ENCODE measurements at places on chromosomes 1 and 21. TPM values are rescaled to one million over a fixed set of nuclear protein-coding genes. Genes with fewer than 3 reads are reported as not detected.
A peak's percentile ranks its signal among the peaks of the same experiment; 100 is the strongest.

- no peak for DNase-seq
Observed at GRCh38 chr1:36529769-36530260, 47.1 kb upstream of the CSF3R start.

DNA sequence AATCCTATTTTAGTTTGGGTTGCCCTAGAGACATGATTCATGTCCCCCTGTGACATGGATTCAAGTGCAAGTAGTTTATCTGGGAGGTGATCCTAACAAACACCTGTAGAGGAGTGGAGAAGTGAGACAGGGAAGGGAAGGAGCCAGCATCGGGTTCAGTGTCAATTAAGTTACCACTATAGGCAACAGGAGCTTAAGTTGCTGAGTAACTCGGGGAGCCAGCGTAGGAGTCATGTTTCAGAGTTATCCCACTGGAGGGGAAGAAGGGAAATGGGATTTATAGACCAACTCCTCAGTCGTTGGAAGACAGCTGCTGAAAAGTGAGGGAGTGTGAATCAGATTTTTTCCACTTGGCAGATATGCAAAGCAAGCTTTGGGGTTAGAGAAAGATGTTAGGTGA is 54.9 kb downstream of the SLC30A7 start:
- DNase-seq, result no peak

GRCh38 chr1:221845650-221846371 is 103.9 kb upstream of the DUSP10 start:
- peak; percentile 79 for DNase-seq

GRCh38 chr1:180498594-180498993 is 3.8 kb downstream of the ACBD6 start:
- DNase-seq, result no peak

The FCRL4 gene
- not detected for total RNA-seq
